Dermis blood vessel endothelial cell (primary cell): ENCODE measurements at places on chromosomes 6 and 20.

DNA sequence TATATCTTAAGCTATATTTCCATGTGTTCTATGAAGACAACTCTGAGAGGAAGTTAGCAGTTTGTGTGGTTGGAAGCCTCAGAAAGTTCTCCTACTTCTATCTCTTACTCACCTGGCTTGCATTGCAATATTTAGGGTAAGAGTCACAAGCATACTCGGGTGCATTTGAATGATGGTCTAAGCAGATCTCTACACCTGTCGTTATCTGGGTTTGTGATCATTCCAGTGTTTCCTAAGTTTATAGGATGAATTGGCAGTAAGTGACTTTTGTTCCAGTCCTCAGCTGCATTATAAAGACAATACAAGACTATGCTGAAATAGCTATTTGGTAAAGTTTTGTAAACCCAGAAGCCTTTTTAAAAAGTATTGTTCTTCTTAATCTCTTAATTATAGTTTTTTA lies 36.9 kb downstream of the CBFA2T2 start:
- DNase-seq, result no peak

- DNase-seq, result no peak
These were observed 179.5 kb downstream of the ADAT2 start for GRCh38 chr6:143271024-143271423.

DNA sequence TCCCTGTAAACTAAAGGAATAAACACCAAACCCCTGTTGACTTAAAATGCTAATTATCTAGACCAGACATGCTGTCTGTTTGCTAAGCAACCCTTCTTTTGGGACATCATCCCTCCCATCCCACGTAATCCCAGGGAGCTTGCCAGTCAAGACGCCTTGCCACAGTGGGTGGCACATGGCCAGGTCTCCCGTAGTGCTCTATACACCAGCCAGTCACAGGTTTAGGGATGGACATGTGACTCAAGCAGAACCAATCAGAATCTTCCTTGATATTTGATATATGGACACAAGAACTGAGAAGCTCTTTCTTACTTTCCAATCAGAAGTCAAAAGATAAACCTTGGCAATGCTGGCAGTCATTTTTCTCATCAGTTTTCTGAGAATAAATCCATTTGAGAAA lies 60.0 kb downstream of the CNKSR3 start:
- no peak for DNase-seq

GRCh38 chr20:49544535-49544934 lies 23.4 kb downstream of the PTGIS start:
- no peak for DNase-seq

GRCh38 chr6:67933278-67933677 lies 701.8 kb upstream of the ADGRB3 start:
- DNase-seq, result no peak

DNA sequence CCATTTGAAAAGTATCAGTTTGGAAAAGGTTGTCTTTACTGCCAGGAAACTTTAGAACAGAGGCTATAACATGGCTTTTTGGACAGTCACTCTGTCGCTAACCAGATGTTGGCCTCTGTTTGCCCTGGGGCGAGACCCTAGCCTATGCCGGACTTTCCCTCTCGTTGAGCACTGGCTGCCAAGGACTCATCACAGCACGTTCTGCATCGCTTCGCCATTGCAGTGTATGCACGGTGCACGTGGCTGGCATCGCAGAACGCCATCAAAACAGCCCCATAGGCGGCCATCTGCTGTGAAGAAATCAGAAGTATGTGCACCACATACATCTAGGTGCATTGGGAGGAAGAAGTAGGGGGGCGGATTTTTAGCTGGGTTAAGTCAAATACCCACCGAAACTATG lies 156.4 kb downstream of the EYA2 start:
- no peak for DNase-seq

GRCh38 chr6:136410201-136411024 lies 120.8 kb upstream of the BCLAF1 start:
- no peak for DNase-seq

DNA sequence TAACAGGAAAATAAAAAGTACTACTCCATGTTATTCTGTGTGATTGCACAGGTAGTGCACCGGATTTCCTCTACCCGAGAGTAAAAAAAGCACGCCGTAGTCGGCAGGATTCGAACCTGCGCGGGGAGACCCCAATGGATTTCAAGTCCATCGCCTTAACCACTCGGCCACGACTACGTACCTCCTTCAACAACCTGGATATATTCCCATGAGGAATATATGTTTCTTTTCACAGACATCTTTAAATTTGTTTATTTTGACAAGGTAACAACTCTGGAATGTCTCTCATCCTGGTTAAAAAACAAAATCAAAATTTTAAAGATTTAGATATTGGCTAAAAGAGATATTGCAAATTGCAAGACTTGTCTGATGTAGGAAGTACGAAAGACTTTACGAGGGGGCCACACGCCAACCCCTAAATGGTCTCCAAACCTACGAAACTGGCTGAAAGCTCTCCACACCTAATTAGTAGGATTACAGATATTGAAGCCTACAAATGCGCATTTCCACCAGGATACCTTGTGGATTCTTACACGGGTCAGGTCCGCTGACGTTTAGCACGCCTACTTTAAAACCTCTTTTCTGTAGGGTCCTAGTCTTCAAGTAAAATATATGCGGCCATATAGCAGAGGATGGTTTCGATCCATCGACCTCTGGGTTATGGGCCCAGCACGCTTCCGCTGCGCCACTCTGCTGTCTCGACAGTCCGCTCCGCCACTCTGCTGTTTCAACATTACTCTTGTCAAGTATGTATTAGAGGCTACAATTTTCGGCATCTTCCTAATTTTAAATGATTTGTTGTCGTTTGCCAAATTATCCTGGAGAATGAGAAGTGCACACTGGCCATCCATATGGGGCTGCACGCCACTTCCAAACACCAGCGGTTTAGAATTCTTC lies 52.2 kb upstream of the BTN3A2 start:
- peak; percentile 75 for DNase-seq

GRCh38 chr6:151340219-151340978 lies 51.0 kb downstream of the ZBTB2 start:
- DNase-seq, result no peak

DNA sequence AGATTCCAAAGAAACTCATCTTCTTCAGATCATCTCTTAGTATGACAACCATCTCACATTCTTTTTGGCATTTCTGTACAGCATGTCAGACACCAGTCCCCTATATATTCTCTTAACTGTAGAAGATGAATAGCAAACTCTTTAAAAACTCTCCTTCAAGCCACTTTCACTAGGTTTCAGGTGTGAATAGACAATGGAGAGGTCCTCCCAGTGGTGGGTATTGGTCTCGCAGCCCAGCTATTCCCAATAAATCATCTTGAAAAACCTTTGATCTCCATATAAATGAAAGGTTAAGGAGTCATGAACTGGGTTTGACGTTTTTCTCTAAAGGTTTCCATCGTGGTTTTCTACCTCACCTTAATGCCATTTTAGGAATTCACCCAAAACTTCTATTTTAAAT lies 180.0 kb downstream of the GJA1 start:
- DNase-seq, result peak; percentile 48

- peak; percentile 23 for DNase-seq
These were observed 16.1 kb downstream of the TP53INP2 start for GRCh38 chr20:34720266-34720665.

DNA sequence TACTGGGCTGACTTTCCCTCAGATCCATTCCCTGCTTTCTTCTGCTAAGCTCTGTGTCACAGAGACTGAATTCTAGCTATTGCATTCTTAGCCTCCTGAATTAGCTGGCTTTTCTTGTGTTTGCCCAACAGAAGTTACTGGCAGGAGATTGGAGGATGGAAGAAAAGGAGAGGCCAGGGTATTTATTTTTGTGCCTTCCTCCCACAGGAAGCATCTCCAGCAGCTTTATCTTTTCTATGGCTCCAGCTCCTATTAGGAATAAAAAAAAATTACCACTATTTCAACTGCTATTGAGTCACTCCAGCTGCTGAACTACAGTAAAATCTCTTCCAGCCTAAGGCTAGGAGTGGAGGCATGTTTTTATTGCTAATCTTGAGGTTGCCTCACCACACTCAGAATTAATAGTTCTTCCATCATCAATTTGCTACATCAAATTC lies 492.4 kb downstream of the RFPL4B start:
- DNase-seq, result no peak

DNA sequence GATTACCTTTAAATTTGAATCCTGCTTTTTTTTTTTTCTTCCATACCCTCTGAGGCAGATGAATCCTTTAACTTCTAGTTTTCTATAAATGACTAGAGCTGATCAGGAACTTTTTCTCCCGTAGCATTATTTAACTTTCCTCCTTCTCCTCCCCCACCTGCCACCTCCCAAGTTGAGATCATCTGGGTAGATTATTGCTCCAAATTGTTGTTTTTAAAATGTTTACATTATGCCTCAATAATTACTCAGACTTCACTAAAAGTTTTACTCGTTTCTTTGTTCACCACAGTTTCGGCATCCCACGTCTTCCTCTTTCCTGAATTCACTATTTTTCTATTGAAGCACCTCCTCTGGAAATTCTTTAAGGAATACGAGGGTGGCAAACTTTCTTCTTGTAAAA lies 16.6 kb upstream of the SCUBE3 start:
- DNase-seq, result peak; percentile 19

GRCh38 chr20:35173576-35174192 lies 1.8 kb downstream of the PROCR start:
- peak; percentile 33 for DNase-seq

DNA sequence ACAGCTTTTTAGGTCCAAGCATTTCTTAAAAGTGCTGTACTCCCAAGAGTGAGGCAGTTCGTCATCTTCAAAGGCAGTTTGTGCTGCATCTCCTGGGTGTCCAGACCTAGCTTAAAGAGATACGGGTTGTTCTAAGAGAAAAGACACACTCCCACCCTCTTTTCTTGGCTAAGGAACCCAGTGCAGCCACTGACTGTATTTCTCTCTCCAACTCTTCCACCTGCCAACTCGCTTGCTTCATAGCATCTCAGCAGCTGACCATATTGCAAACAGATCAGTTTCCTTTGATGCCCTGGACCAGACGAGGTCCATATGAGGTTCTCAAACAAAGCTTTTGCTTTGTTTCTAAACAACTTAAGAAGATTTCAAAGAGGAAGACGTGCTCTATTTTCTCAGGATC lies 101.1 kb downstream of the ISM1 start:
- no peak for DNase-seq

DNA sequence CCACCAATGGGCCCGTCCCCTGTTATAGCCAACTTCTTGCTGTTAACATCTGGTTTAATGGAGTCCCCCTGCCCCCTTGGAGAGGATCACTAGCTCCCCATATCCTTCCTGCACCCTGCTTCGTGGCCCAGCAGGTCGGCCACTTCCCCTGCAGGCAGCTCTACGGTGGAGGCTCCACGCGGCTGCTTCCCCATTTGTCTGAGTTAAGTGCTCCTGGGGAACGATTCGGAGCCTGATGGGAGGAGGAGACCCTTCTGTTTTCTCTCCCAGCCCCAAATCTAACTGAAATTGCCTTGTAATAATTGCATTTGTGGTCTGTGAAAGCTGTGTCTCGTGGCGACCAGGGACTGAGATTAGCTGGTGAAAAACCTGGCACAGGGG lies 74.6 kb downstream of the SULF2 start:
- no peak for DNase-seq

GRCh38 chr20:57682184-57683101 lies 27.4 kb downstream of the PMEPA1 start:
- DNase-seq, result no peak

- no peak for DNase-seq
These were observed 128.8 kb downstream of the DHX35 start for GRCh38 chr20:39090906-39091305.

DNA sequence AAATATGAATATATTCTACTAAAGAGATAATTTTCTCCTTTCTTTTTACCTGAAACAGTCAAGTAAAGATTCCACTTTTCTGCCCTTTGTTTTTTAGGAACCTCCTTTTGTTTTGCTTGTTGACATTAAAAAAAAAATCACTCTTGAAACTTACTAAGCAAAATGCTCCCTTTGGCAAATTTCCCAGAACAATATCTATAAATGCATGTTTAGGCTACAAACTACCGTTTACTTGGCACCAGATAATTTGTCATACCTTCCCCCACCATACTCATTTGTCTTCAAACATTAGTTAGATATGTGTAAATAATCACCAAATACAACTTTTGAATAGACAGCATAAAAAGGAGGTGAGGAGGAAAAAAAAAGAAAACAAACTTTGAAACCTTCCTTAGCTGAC lies 604.7 kb downstream of the RFPL4B start:
- peak; percentile 55 for DNase-seq

DNA sequence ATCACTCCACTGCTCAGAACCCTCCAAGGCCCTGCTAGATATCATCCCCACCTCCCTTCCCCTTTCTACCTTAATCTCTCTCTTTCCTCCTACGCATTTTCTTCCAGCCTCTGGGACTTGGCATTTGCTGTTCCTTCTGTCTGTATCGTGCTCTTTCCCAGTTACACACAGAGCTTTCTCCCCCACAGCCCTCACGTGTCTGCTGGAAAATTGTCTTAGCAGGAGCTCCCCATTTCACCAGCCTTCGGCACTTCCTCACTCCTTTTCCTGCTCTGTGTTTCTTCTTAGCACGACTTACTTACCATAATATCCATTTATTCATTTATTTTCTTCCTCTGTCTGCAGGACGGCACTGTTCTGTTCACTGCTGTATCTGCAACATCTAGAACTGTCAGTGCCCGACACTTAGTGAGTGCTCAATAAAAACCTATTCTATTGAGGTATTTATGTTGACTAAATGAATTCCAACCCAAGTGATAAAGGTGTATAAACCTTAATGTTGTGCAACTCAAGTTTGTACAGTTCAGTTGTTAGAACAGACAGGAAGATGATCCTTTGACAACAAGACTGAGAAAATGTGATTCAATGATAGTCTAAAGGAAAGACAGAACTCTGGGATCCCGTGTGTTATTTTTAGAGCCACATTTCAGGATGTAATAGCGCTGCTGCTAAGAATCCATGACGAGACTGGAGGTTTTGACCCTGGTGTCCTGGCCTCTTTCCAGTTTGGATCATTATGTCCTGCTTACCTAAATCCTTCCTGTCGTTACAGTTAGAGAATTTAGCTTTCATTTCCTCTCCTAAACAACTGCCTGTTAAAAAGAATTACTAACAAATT lies 170.1 kb upstream of the LAMP5 start:
- DNase-seq, result peak; percentile 70

DNA sequence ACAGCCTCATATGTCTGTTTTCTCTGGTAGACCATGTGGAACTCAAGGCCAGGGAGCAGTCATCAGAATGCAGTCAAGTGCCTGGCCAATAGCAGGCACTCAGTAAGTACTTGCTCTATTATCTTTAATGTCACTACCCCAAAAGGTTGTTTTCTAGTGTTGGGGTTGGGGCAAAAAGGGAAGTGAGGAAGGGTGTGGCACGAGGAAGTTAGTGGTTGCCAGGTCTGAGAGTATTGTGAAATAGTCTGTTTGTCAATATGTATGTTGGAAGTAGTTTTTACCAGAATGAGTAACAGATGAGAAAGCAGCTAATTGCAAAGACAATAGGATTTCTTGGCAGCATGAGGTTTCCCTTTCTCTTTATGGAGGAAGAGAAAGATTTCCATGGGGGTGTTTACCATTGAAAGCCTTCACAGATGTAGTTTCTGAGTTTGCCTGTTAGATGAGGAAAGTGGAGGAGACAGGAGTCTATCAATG lies 59.5 kb upstream of the ARMH2 start:
- peak; percentile 12 for DNase-seq

DNA sequence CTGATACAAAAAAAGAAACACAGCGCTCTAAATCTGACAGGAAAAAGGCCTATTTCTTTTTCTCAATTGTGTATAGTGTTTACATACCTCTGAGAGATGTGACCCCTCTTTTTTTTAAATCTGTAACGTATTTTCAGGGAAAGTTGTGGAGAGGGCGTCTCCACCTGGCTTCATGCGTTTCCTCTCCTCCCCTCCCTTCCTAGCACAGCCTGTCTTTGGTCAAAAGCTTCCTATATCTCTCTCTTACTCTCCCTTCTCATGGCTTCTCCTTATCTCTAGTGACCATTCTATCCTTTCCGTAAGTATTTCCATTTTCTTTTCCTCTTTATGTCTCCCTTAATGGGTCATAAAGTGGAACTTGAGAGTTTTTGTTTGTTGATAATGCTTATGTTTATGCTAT lies 458.9 kb downstream of the HACE1 start:
- no peak for DNase-seq
